Activated naive CD4-positive, alpha-beta T cell treated with anti-CD3 and anti-CD28 coated beads, Interleukin-2, amount 50 U/mL, for 72 hours (primary cell): ENCODE measurements at places on chromosomes 6 and 20. TPM values are rescaled to one million over a fixed set of nuclear protein-coding genes. Genes with fewer than 3 reads are reported as not detected.

DNA sequence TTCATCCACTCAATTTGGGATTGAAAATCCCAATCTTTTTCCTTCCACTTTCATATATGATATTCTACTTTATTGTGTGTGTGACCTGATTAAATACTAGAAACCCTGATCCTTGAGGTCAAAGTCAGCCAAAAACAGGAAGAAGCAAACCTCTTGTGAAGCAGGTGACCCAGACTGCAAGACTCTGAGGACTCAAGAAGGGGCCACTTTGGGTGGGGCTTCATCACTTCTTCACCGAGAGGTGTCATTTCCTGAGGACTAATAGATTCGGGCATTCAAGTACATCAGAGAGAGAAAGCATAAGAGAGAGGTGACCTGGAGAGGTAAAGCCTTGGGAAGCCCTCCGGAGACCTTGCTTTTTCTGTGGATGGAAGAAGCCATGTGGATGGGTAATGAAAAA is 129.0 kb downstream of the CFAP61 start:
- DNase-seq: no peak

- no peak for DNase-seq
Measured at GRCh38 chr6:118304321-118304720, 243.8 kb upstream of the PLN start.

Gene GCNT2
- total RNA-seq: 5.0 TPM

DNA sequence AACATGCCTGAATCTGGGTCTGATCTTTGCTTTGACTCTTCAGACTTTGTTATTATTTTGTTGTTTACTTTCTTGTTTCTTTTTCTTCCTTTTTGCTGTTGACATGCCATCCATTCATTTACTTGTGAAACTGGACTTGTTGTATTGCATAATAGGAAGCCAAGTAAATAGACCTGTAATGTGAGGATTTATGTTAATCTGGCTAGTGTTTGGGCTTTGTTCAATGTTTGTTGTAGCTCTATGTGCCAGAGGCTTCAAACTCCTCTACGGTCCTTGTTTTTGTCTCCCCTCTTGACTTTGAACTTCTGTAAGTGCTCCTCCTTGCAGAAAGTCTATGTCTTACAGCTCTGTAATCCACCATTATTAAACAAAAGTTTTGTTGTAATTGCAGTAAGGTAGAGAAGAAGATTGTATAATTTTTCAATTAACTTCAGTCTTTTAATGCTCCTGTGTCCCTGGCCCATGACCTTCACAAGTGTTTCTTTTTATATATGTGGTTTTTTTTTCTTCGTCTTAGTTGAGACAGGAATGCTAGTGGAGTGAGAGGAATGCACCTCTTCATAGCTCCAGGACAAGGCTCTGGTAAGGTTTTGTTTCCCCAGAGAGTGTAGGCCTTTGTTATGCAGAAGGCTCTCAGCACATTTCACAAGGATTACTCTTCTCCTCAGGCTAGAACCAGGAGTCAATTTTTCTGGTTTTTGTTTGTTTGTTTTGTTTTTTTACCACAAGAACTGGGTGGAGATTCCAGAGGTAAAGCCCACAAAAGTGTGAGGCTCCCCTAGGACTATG is 1061.8 kb upstream of the CITED2 start:
- DNase-seq: no peak

- no peak for DNase-seq
Measured at GRCh38 chr6:82298012-82298411, 50.5 kb upstream of the IBTK start.

DNA sequence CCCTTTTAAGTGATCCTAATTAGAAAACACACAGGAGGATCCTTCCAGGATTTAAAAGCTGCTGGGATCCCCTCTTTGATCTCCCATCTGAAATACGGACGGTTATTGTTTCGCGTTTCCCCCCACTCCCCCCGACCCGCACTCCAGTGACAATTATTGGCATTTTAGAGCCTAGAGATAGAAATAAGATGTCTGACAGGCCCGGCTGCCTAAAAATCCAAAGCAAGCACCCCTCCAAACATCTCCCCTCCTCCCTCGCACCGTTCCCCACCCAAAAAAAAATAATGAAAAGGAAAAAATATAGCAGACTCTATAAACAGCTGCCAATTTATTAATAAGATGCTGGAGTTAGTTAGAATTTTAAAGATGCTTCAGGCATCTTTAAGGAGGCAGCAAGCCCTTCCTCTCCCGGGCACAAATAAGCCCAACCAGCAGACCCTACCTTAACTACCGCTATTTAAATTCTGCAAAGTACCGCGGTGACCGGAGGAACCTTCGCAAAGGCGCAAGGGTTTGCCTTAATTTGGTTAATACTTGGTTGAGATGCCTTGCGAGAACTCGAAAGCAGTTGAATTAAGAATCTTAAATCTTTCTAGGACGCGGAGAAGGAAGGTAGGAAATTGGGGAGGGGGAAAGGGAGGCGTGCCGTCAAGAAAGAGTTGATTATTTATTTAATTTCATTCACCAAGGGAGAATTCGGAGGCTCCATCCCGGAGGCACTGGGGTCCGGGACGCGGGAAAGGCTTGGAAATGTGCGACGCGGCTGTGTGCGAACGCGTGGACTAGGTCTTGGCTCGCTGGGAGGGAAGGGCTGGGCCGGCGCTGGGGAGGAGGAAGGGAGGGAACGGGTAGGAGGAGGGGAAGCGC is 1.5 kb upstream of the ISM1 start:
- DNase-seq: no peak

GRCh38 chr20:60300374-60300773 is 342.2 kb downstream of the CDH26 start:
- DNase-seq: no peak
